ENCODE measurements at places on chromosomes 16 and 17. TPM values are rescaled to one million over a fixed set of nuclear protein-coding genes. Genes with fewer than 3 reads are reported as not detected.

TEX14 gene
- polyA plus RNA-seq, result 1.6 TPM

- no peak for DNase-seq
Observed at GRCh38 chr16:6317934-6318333, 1014.7 kb upstream of the RBFOX1 start.

GRCh38 chr17:39738568-39738901 is 797 bp downstream of the GRB7 start:
- DNase-seq, result no peak

GRCh38 chr17:81305051-81305630 is 10.0 kb upstream of the SLC38A10 start:
- DNase-seq, result no peak

CES5A gene
- not detected for polyA plus RNA-seq

MRPL27 gene
- polyA plus RNA-seq, result 68.6 TPM

- DNase-seq, result no peak
Observed at GRCh38 chr16:68375801-68376536, 65.2 kb downstream of the PRMT7 start.

- DNase-seq, result no peak
Observed at GRCh38 chr16:48098472-48098871, 57.3 kb downstream of the ABCC12 start.

- no peak for DNase-seq
Observed at GRCh38 chr17:46078675-46079074, 79.6 kb downstream of the STH start.

GRCh38 chr17:37068266-37068665 is 119.5 kb downstream of the AATF start:
- DNase-seq, result no peak

GRCh38 chr17:50688245-50688644 is 19.5 kb downstream of the ANKRD40 start:
- no peak for DNase-seq

DNA sequence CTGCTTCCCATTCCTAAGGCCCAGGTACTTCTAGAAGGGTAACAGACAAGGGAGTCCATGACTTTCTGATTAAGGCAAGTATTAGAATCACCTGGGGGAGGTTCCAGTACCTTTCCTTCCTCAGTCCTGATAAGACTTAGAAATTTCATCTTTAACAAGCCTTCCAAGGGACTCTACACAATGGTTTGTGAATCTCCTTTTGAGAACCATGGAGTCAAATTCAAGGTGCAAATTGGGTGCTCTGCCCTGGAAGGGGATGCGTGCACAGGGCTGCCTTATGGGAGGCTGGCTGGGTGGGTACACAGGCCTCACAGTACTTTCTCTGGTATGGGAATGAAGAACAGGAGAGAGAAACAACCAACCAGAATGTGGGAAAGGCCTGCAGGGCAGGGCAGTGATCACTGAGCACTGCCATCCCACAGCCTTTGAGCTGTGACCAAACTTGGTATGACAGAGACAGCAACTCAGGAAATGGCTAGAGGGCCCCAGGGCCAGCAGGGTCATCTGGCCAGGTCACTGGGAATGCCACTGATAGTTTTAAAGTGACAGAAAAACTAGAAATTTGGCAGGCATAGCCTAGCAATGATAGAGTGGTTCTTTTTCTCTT is 3.6 kb upstream of the TMIGD1 start:
- DNase-seq, result no peak

DNA sequence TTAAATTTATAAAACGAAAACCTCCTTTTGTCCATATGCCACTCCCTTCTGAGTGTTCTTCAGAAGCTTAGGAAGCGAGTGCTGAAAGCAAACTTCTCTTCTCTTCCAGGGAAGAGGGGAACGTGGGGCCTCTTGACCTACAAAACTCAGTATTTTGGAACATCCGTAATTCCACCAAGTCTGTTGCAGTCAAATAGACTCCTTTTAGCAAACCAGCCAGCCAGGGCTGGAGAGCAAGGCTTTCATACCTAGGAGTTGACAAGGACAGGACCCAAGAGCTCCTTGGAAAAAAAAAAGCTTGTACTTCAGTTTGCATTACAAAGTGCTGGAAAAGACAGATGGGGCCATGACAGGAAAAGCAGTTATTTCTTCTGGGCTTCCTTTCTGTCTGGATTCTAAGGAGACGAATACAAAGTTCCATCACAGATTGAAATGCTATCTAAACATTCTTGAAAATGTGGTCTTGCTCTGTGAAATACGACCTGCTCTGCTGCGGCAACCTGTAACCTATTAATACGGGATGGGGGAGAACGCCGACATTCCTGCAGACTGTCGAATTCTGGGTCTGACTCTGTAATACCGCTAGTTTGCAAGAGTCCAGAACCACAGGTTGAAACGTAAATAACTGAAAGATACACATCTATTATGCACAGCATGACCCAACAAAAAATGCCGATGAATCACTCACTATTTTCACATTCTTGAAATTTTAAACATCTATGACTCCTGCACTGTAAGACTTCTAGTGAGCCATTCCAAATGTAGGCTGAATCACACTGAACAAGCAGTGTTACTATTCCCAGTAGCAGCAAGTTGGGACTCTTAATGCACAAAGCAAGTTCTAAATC is 20.6 kb downstream of the VPS53 start:
- no peak for DNase-seq

MT4 gene
- not detected for polyA plus RNA-seq

HYDIN gene
- 18.6 TPM for polyA plus RNA-seq

DNA sequence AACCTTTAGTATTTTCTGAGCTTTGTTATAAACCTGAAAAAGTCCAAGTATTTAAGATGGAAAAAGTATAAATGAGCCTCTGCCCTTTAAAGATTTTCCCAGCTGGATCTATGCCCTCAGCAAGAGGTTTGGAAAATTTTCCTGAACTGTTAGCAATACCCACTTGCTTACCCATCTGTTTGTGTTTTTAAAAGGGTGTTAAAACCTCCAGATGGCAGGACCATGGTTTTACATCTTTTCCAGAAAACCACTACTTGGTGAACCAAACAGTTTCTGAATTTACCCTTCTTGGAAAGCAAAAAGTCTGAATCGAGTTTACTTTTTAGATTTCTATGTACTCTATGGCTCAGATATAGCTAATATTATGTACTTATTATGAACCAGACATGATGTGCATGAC is 719 bp downstream of the PMFBP1 start:
- no peak for DNase-seq

HOXB4 gene
- 16.8 TPM for polyA plus RNA-seq

DNA sequence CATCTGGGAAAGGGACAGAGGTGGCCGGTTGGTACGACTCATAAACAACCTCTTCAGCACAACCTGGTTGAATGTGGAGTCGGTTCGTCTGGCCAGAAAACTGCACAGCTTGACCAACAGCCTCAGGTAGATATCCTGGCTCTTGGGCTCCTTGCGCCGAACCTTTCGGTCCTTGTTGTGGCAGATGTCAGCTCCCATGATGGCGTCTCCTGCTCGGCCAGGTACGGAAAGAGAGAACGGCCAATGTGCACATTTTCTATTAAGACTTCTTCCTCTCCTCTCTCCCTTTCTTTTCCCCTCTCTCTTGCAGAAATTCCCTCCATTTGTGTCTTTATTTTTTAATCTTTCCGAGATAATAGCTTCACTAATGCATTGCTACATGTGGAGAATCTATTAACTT is 41.8 kb upstream of the CNTNAP4 start:
- no peak for DNase-seq

GRCh38 chr16:66750279-66751052 is 943 bp downstream of the DYNC1LI2 start:
- DNase-seq, result no peak

DNA sequence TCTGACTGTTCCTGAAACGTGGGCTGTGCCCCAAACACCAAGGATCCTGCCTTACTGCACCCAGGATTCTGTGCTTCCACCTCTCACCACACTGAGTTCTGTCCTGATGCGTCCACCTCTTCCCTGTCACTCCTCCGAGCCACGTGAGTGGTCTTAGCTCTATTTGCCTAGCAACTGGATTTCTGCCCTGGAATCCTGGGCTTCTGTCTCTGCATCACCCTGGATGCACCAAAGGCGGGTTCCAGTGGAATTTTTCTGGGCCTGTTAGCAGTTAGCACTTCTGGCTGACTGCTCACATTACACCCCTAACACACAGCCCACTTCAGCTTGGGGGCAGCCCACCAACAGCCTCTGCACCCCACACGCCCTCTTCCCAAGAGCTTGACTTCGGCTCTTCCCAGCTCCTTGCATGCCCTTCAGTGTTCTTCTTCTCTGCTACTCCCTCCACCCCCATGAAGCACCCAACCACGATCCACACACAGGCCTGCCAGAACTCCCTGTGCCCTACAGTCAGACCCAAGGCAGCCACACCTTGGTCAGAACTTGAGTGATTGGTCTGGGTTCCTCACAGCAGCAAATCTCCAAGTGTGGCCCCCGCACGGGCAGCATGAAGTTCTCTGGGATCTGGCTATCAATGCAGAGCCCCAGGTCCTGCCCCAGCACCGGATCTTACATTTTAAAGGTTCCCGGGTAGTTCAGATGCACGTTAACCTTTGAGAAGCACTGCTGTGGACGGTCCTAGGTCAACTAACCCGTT is 129.8 kb upstream of the RCVRN start:
- no peak for DNase-seq

- no peak for DNase-seq
Observed at GRCh38 chr16:47045023-47045422, 71.5 kb upstream of the DNAJA2 start.

KRTAP4-3 gene
- not detected for polyA plus RNA-seq

GRCh38 chr16:34801875-34802274 is 1342.5 kb downstream of the TP53TG3F start:
- DNase-seq, result no peak

GRCh38 chr16:88784074-88784855 is 755 bp downstream of the PIEZO1 start:
- DNase-seq, result no peak

STXBP4 gene
- polyA plus RNA-seq, result 22.1 TPM

MMP28 gene
- polyA plus RNA-seq, result 1.2 TPM

DNA sequence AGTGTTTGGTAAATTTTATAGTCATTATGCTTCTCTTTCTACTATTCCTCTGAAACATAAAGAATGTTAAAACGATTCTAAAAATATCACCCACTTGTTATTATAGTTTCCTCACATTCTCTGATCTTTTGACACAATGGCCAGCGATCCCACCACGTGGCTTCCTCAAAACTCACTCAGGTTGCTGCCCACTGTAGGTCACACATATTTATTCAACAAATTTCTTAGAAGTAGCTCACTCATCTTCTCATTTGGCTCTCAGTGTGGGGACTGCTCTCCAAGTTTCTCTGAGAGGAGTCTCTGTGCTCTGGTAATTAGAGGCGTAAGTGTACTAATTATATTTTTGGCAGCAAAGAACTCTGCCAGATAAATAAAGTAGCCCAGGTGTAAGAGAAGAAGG is 465.4 kb downstream of the CDH11 start:
- DNase-seq, result no peak

GRCh38 chr17:40075201-40075941 is 12.6 kb downstream of the THRA start:
- DNase-seq, result peak; percentile 66

- no peak for DNase-seq
Observed at GRCh38 chr17:61362396-61362795, 37.2 kb upstream of the TBX2 start.

DNA sequence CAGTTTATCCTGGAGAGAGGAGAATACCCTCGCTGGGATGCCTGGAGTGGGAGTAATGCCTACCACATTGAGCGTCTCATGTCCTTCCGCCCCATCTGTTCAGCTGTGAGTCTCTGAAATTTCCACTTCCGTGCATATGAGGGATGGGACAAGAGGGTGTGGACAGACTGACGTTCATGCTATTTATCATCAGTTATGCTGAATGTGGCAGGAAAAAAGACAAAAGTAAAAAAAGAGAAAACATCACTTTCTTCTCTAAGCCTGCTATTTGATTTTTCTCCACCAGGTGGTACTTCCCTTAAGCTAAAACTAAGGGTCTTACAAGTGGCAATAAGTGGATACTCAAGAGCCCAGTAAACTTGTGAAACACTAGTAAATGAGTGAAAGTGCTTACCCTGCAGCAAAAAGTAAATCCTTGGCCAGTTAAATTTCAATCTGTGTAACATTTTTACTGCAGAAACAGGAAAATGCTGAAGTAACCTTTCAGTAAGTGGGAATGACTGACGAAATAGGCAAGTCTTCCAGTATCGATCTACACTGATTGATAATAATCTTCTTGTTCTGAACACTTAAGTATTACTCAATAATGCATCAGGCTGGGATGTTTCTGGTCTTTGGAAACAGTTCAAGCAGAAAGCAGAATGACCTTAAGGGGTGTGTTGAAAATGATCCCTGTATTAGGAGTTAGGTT is 5.6 kb downstream of the CRYBA1 start:
- DNase-seq, result peak; percentile 3

DNA sequence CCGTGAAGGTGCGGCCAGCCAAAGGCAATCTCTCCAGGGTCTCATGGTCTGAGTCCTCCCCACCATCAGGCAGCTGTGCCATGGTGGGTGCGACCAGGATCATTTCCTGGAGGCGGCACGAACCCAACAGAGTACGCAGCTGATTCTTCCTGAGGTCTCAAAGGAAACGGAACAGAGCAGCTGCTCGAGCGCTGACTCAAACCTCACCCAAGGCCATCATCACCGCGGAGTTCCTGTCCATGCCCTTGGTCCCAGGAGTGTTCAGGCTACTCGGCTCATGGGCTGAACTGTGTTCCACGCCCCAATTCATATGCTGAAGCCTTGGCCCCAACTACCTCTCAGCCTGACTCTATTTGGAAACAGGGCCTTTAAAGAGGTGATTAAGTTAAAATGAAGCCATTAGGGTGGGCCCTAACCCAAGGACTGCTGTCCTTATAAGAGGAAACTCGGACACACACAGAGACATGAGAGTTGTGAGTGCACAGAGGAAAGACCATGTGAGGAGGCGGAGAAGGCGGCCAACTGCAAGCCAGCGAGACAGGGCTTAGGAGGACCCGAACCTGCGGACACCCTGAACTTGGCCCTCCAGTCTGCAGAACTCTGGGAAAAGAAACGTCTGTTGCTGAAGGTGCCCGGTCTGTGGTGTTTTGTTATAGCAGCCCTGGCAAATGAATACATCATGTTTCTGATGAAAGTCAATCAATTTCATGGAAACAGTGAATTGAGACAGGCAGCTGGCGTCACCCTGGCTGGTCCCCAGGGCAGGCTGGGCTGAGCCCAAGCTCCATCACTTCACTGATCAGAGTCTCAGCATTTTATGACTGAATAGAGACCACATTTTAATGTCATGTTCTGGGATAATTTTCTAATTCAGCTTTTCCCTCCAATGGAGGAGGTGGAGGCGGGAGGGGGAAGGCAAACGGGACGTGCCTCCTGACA is 13.7 kb downstream of the MXRA7 start:
- no peak for DNase-seq

HEATR9 gene
- 0.20 TPM for polyA plus RNA-seq

CTU2 gene
- 8.2 TPM for polyA plus RNA-seq
